Cortex of kidney (tissue), 1 donor: ENCODE measurements at places on chromosomes 16 and 17.

DNA sequence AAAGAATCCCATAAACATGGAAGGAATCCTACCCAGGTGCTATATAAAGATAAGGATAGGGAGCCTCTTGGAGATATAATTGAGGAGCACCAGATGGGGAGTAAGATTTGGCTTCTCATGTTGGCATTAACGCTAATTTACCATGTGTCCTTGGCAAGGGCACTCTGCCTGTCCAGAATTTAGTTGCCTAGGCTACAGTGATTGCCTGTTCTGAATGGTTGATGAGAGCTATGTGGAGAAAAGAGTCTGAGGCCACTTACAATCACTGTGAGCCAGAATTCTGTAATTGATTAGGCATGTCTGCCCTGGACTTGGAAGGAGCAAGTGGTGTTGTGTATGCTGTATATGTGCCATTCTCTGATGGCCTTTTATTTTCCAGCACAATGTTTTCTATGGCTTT, 1101.2 kb upstream of the RBFOX1 start:
- DNase-seq = no peak

DNA sequence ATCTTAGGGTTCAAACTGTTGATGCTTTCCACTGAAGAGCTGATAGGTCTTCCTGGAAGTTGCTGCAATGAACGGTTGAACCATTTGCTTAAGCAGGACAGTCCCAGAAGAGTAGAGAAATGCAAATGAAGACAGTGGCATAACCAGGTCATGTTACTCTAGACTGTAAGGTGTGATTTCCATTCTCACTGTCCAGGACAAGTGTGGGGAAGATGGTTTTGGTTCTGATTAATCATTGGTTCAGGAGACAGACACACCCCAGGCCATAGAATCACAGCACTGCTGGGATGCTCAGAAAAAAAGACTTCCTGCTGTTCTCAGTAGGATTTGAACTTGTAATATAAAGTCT, 34.8 kb upstream of the XYLT2 start:
- no peak for DNase-seq

DNA sequence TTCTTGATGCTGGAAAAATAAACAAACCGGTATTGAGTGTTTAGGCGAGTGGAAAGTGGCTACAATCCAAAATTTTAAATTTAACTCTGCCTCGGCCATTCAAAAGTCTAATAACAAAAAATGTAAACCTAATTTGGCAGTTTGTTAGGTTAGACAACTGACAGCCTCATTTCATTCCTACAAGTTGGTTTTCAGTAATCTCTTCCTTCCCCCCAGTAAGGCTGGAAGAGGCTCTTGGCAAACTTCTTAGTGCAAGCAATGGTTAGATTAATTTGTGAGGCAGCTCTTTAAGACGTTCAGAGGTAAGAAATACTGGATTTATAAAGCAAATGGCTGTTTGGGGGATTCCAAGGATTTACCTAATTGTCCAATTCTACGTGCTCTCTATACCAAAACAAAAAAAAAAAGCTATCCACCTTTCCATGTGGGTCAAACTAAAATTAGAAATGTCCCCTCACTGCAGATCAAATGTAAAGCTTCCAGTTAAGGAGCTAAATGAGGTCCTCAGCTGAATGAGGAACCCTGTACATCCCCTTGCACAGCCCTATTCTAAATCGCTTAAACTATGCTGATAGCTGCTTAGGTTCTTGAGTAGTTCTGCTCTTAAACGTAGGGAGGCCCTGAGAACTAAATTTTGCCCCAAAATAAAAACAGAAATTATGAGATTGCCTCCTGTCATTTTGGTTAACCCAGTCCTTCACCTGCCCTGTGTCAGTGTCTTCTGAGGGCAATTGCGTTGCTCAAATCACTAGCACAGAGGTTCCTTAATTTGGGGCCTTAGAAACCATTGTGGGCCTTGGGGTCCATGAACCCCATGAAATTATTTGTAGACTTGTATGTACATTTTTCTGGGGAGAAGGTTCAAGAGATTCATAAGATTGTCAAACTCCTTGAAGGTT, 2.9 kb downstream of the HEXIM1 start:
- DNase-seq = no peak

DNA sequence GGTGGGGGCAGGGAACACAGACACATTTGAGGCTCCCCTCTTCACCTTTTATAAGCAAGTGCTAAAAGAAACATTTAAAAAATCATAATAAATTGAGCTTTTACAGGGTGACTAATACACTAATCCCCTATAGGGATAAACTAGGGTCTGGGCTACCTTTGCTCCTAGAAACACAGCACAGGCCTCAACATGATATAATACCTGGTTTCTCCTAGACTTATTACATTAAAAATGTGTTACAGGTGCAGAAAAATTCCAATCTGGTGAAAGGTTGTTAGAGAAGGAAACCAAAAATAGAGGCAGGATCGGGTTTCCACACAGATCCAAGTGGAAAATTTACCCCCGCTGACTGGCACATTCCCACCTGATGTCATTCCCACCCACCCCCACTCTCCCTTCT, 124.7 kb upstream of the NOG start:
- no peak for DNase-seq

- DNase-seq = no peak
These were observed 36.3 kb downstream of the ZDHHC7 start for GRCh38 chr16:84975066-84975465.

GRCh38 chr16:81798311-81799137, 19.4 kb downstream of the PLCG2 start:
- no peak for DNase-seq

GRCh38 chr16:30585022-30585399, 486 bp downstream of the ZNF785 start:
- no peak for DNase-seq

DNA sequence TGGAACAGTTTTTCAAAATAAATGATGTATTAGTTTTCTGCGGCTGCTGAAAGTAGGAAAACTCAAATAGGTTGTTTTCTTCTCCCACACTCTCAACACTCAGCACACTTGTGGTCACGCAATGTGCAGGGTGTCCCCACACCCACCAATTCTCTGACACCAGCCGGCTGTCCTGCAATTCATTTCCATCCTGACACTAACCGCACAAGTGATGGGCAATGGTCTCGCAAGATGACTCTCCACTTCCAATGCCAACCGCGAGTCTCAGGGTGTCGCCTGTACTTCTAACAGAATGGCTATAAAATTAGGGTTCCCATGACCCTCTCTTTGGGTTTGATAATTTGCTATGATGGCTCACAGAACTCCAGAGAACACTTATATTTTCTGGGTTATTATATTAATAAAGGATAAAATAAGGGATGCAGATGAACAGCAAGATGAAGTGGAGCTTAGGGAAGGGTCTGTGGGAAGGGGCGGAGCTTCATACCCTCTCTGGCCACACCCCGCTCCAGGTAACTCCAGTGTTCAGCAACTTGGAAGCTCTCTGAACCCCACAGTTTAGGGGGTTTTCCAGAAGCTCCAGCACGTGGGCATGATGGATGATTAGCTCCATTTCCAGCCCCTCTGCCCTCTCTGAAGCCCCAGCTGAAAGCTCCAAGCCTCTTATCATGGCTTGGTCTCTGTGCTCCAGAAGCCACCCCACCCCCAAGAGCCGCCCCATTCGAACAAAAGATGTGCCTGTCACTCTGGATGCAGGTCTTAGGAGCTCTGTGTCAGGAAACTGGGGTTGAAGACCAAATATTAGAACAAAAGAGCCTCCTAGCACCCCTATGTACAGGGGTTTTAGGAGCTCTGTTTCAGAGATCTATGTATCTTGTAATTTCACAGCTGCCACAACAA, 19.8 kb downstream of the TAF1C start:
- DNase-seq = no peak

DNA sequence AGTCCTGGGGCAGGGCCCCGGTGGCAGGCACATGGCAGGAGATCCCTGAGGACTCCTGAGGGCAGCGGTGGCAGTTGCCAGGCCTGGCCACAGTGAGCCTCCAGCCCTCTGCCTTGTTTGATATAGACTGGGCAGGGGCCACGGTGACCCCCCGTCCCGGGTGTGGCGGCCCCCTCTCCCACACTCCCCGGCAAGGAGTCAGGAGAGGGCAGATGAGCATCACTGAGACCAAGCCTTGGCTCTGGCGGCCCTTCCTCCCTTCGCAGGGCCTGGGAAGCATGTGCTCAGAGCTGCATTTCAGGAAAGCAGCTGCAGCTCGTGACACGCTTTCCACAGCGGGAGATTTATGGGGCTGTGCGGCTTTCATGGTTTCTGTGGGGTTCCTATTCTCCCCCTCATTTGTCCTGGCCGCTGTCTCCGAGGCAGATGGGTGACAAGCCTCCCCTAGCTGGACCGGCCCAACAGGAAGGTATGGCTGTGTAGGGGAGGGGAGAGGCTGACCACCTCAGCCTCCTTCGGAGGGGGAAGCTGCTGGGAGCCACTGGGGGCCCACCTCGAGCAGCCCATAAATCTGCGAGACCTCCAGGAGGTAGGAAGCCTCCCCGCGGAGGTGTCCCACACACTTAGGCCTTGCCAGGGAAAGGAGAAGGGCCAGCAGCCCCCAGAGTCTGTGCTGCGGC, 211.4 kb downstream of the NTN1 start:
- no peak for DNase-seq

DNA sequence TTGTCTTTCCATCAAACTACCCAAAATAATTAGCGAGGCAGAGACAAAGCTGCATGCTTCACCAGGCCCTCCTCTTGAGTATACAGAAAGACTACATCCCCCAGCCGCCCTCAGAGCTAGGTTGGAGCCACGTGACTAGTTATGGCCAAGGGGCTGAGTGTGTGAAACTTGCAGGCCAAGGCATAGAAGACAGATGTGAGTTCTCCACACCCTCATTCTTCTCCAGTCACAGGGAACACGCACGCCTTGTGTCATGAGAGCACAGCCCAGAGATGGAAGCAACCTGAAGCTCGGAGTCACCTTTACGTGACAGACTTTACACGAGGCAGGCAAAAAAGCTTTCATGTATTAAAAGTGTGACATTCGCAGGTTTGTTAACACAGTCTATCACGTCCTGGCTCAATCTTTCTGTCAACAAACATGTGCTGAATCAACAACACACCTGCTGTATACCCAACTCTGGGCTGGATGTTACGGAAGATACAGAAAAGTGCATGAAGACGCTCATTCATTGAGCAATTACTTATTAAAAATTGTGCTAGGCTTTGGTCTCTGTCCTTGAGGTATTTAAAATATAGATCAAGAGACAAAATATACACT, 38.3 kb downstream of the STX8 start:
- DNase-seq = no peak

GRCh38 chr17:62703261-62703775, 75.8 kb downstream of the MRC2 start:
- no peak for DNase-seq

GRCh38 chr17:65052585-65052984, 4.0 kb downstream of the GNA13 start:
- DNase-seq = no peak

DNA sequence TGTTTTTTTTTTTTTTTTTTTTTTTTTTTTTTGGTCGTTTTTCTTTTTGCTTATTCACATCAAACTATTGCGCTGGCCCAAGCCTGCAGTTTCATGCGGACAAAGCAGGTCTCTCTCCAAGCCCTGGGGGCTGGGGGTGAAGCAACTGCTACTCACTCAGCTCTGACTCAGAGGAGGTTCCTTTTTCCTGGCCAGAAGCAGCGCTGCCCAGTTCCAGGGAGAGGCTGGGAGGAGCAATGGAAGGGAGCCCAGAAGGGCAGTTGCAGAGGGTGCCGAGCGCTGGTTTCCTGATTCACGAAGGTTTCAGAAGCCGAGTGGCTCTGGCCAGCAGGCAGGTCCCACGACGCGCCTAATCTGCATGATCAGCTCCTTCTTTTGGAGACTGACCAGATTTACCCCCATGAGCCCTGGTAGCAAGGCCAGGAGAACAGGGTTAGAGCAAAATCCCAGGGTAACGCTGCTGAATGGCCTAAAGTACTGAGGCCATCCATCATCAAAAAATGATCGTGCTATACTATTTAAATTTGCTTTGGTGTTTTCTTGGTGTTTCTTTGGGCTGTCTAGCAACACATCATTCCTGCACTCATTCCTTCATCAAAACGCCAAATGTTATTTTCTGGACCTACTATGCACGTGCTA, 144.7 kb upstream of the SOX9 start:
- no peak for DNase-seq

DNA sequence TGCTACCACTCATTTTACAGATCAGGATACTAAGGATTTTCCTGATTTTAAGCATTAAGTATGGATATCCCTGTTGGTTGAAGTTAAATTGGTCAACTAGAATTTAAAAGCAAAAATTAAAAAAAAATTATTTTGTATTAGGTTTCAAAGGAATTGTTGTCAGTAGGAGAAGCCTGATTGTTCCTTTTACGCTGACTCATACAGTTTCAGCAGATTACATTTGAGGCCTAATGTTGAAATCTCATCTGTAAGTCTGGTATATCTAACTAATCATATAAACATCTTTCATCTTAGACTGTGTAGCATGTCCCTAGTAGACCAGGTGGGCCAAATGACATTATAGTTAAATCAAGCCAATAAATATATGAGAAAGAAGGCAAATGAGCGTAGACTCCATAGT, 83.5 kb downstream of the FTO start:
- no peak for DNase-seq

DNA sequence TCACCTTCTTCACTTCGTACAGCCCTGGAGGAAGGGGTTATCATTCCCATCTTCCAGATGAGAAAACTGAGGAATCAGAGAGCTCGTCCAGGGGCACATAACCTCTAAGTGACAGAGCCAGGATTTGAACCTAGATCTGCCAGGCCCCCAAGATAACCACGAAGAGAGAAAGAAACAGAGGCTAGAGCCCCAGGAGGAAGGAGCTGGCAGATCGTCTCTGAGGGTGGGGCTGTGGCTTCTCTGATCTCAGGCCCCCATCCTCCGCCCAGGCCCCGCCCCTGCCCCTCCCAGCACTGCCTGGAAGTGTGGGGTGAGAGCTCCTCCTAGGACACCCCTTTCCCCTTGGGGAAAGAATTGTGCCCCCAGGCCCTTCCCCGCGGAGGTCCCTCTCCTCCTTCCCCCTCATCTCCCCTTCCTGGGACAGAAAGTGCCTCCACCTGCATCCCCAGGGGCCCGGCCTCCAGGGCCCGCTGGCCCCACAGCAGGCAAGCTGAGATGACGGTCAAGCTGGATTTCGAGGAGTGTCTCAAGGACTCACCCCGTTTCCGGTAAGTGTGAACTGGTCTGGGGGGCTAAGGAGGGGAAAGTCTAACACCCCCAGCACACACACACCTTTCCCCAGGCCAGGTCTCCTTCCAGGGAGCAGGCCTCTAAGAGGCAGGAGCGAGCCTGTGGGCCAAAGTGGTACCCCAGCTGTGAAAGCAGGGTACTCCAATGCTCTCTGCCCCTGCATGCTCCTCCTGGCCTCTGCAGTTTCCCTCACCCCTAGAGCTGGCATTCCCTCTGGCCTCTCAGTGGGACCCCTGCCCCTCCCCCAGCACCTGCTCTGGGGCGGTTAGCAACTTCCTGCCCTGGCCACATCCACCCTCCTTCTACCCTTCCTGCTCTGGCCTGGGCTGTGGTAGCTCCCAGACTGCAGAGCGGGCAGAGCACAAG, at the start of gene ACAP1:
TSS of gene ACAP1 (plus strand) at position 290 of the 936 bp plus-strand sequence. CDS start at position 496, 206 bp downstream.
- DNase-seq = no peak

- no peak for DNase-seq
These were observed 1.1 kb upstream of the TFAP4 start for GRCh38 chr16:4273858-4274311.

- DNase-seq = no peak
These were observed 7.2 kb upstream of the FOXF1 start for GRCh38 chr16:86502856-86503748.

GRCh38 chr16:65769776-65770438, 596.6 kb upstream of the CDH5 start:
- DNase-seq = no peak
